ENCODE measurements at places on chromosomes 1 and 21.
A peak's percentile ranks its signal among the peaks of the same experiment; 100 is the strongest.

- no peak overlapping the region for H3K27ac ChIP-seq
- H3K36me3 ChIP-seq = no peaks in the 10 kb centered on the region
- H3K27me3 ChIP-seq = no peaks in the 10 kb centered on the region
- DNase-seq = no peak
- H3K4me3 ChIP-seq = no peak overlapping the region
Observed at GRCh38 chr1:193937308-193937707, 750.9 kb upstream of the B3GALT2 start.

GRCh38 chr1:25037174-25038074, 107.3 kb upstream of the RUNX3 start:
- no peak overlapping the region for H3K4me3 ChIP-seq
- H3K27me3 ChIP-seq = peaks cover 42% of the 10 kb centered on the region
- DNase-seq = no peak
- H3K27ac ChIP-seq = no peak overlapping the region
- no peaks in the 10 kb centered on the region for H3K4me1 ChIP-seq

DNA sequence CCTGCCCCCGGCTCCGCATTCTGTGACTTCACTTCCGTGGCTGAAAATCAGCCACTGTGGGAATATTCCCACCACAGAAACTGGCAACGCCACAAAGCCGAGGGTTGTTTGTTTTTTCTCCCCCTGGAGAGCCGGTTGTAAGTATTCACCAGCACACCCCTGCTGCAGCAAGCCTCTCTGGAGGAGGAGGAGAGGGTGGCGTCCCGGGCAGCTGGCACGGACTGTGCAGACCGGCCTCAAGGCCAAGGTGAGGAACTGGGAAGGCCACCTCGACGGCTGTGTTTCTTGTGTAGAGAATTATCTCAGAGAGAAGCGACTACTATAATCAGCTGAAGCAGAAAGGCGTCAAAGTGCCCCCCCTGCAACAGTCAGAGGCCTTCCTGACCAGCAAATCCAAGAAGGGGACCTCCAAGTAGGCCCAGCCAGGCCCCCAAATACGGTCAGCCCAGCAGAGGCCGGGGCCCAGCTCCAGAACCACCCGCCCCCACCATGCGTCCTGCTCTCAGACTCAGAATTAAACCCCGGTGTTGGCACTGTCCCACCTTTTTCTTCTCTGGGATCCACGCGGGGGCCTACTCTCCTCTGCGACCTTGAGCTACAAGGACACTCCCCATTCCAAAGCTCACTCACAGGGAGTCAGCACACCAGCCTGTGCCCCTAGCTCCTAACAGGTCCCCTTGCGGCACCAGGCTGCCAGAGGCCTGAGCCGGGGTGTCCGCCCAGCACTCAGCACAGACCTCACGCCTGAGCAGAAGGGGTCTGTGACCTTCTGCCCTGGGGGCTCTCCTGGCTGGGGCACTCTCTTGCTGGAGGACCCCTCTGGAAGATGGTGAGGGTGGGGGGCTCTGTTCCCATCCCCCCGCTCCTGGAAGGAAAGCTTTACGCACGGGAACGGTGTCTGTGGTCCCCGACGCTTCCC, 1.2 kb upstream of the SMIM1 start:
- H3K4me1 ChIP-seq = peaks cover 47% of the 10 kb centered on the region
- H3K4me3 ChIP-seq = peak overlapping the region; percentile 60
- no peak for DNase-seq
- H3K27ac ChIP-seq = no peak overlapping the region
- no peaks in the 10 kb centered on the region for H3K27me3 ChIP-seq

GRCh38 chr1:46489638-46490405, at the start of gene DMBX1:
TSS of gene DMBX1 (plus strand) at chr1:46489836. CDS start at chr1:46507011, 17,175 bp downstream.
- H3K4me1 ChIP-seq = peaks cover 25% of the 10 kb centered on the region
- H3K36me3 ChIP-seq = no peaks in the 10 kb centered on the region
- H3K27me3 ChIP-seq = peaks cover 100% of the 10 kb centered on the region
- H3K4me3 ChIP-seq = peak within 1 kb of the TSS; percentile 42
- no peak within 1 kb of the TSS for H3K27ac ChIP-seq

GRCh38 chr1:115274467-115274866, 63.6 kb downstream of the NGF start:
- no peak for DNase-seq
- no peak overlapping the region for H3K27ac ChIP-seq
- no peak overlapping the region for H3K4me3 ChIP-seq
- H3K27me3 ChIP-seq = no peaks in the 10 kb centered on the region
- no peaks in the 10 kb centered on the region for H3K4me1 ChIP-seq

- H3K27ac ChIP-seq = no peak overlapping the region
- no peaks in the 10 kb centered on the region for H3K4me1 ChIP-seq
- peaks cover 7% of the 10 kb centered on the region for H3K36me3 ChIP-seq
- DNase-seq = no peak
- no peak overlapping the region for H3K4me3 ChIP-seq
Observed at GRCh38 chr1:64675718-64676345, 69.0 kb upstream of the RAVER2 start.

GRCh38 chr1:32316903-32317277, 19.1 kb downstream of the MARCKSL1 start:
- H3K27me3 ChIP-seq = no peaks in the 10 kb centered on the region
- no peak overlapping the region for H3K4me3 ChIP-seq
- no peak overlapping the region for H3K27ac ChIP-seq
- H3K4me1 ChIP-seq = no peaks in the 10 kb centered on the region
- H3K36me3 ChIP-seq = peaks cover 16% of the 10 kb centered on the region
- no peak for DNase-seq

DNA sequence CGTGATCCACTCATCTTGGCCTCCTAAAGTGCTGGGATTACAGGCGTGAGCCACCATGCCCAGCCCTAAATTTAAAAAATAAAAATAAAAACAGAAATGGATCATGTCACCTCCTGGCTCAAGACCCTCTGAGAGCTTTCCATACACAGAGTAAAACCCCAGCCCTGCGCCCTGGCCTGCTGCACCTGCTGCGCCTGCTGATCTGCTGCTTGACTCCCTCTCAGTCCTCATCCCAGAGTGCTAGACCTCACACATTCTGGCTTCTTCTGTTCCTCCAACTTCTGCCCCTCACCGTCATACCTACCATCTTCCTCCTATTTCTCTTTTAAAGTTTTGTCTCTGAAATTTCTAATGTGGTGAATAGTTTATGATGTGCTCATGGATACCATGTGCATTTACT, 42.7 kb upstream of the DIPK1A start:
- H3K27ac ChIP-seq = no peak overlapping the region
- DNase-seq = no peak
- H3K36me3 ChIP-seq = no peaks in the 10 kb centered on the region
- H3K4me3 ChIP-seq = no peak overlapping the region

DNA sequence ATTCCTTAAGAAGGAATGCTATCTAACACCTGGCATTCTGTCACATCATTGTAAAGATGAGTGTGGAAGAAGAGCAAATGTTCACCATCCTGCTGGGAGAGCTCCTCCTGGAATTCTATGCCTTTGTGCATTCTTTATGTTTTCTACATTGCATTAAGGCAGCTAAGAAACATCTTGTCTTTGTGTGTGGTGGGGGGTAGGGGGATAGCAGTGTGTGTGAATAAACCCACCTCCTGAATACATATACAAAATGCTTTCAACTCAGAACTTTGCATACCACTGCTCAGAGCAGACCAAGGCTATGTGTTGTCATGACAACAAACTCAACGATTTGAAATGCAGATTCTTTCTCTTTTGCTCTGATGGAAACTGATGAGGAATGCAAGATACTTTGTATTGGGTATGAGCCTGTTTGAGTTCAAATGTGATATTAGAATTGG, 193.6 kb upstream of the KAZN start:
- H3K4me3 ChIP-seq = no peak overlapping the region
- H3K4me1 ChIP-seq = no peaks in the 10 kb centered on the region
- no peak for DNase-seq
- H3K27ac ChIP-seq = no peak overlapping the region
- no peaks in the 10 kb centered on the region for H3K27me3 ChIP-seq

GRCh38 chr1:156625436-156626078, 6.3 kb downstream of the HAPLN2 start:
- peak overlapping the region; percentile 72 for H3K27ac ChIP-seq
- peaks cover 26% of the 10 kb centered on the region for H3K4me1 ChIP-seq
- peak overlapping the region; percentile 45 for H3K4me3 ChIP-seq
- H3K27me3 ChIP-seq = no peaks in the 10 kb centered on the region

DNA sequence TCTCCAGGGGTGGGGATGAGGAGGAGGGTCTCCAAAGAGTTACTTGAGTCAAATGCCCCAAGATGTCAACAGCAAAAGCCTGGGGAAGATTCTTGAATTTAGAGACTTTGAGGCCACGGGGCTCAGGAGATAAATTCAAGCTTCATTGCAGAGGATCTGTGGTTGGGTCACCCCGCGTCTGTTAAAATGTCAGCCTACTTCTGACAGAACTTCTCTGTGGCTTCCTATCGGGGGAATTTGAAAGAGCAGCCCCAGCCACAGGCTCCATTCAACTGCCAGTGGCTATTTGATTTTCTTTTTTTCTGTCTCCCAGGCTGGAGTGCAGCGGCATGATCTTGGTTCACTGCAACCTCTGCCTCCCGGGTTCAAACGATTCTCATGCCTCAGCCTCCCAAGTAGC, 62.5 kb upstream of the EFHD2 start:
- no peak overlapping the region for H3K4me3 ChIP-seq
- DNase-seq = no peak
- H3K36me3 ChIP-seq = no peaks in the 10 kb centered on the region
- no peak overlapping the region for H3K27ac ChIP-seq

DNA sequence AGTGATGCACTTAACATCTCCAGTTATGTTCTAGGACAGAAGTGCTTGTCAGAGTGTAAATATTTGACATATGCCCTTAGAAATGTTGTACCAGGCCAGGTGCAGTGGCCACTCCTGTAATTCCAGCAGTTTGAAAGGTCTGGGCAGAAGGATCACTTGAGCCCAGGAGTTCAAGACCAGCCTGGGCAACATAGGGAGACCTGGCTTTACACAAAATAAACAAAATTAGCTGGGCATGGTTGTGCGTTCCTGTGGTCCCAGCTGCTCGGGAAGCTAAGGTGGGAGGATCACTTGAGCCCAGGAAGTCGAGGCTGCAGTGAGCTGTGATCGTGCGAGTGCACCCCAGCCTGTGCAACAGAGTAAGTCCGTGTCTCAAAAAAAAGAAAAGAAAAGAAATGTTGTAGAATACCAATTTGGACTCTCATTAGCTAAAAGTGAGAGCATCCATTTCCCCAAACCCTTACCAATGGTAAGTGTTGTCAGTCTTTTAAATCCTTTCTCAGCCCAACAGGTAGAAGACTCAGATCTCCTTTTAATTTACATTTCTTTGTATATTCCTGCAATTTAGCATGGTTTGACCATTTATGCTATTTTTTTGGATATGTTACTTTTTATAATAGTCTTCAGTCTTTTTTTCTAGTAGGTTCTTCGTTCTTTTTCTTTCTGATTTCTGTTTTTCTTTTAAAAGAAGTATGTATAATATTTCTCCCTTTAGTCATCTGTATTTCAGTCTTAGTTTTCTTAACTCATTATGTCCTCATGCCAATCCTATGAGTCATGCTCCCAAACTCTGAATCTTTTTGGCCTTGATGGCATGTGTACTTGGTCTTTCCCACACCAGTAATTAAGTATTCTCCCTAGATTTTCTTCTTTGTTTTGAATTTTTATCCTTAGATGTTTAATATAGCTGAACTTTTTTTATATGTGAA, 74.4 kb downstream of the CAMTA1 start:
- H3K4me1 ChIP-seq = no peaks in the 10 kb centered on the region
- DNase-seq = no peak
- peaks cover 7% of the 10 kb centered on the region for H3K36me3 ChIP-seq

GRCh38 chr1:165823552-165824268, 3.7 kb upstream of the UCK2 start:
- H3K27ac ChIP-seq = no peak overlapping the region
- no peaks in the 10 kb centered on the region for H3K4me1 ChIP-seq
- no peak for DNase-seq

DNA sequence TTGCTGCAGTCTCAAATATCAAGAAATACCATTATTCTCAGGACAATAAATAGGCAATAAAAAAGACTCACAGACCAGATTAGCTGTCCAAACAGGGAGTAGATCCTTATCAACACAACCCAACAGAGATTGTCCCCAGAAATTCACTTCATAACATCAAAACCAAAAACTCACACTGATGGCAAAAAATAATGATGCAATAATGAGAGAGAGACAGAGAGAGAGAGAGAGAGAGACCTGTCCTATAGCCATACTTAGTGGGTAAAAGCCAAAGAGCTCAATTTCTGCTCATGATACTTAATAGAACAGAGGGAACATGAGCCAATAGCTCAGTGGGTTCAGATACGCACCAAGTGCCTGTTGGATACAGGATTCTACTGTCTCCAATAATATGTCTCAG, 244.5 kb downstream of the FAM72C start:
- H3K27ac ChIP-seq = no peak overlapping the region
- no peak overlapping the region for H3K4me3 ChIP-seq
- H3K4me1 ChIP-seq = no peaks in the 10 kb centered on the region
- H3K27me3 ChIP-seq = no peaks in the 10 kb centered on the region
- H3K36me3 ChIP-seq = no peaks in the 10 kb centered on the region
- no peak for DNase-seq

DNA sequence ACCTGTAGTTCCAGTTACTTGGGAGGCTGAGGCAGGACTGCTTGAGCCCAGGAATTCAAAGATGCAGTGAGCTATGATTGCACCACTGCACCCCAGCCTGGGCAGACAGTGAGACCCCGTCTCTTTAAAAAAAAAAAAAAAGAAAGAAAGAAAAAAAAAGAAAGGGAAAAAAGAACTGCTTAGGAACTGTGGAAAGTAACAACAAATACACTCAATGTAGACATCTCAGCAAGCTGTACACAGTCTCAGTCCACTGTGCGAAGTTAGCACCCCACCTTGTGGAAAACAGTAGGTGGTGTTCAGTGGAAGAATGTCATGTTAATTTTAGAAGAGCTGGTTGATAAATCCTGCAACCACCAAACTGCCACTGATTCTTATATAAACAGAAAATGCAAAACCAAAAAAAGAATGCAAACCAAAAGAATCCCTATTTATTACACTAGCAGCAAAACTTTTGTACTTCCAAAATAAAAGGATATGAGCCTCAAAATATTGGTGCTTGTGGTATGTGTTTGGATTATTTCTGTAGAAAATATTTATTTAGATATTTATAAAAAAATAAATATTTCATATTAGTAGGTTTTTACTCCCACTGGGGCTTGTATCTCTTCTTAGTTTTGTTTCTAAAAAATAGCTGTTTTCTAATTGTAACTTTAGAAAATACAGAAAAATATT, 31.1 kb downstream of the ALG14 start:
- peaks cover 16% of the 10 kb centered on the region for H3K4me1 ChIP-seq
- DNase-seq = no peak
- no peaks in the 10 kb centered on the region for H3K36me3 ChIP-seq
- H3K27me3 ChIP-seq = no peaks in the 10 kb centered on the region

DNA sequence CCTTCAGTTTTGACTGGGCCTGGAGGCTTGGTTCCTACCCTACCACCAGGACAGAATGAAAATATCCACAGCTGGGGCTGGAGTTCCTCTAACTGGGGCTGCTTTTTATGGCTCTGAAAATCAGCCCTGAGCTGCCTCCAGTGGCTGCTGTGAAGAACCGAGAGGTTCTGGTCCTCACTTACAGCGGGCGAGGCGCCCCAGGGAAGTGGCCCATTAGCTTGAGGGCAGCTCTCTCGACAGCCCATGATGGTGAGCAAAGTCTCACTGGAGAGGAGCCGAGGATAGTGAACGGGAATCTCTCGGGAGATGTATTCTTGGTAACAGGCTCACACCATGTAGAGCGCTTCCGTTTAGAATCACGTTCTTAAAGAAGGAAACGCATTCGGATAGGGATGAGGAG, 459.7 kb downstream of the KIF26B start:
- no peaks in the 10 kb centered on the region for H3K36me3 ChIP-seq
- no peak for DNase-seq
- no peak overlapping the region for H3K4me3 ChIP-seq
- H3K4me1 ChIP-seq = no peaks in the 10 kb centered on the region

GRCh38 chr1:226971765-226972164, 31.7 kb downstream of the COQ8A start:
- no peak overlapping the region for H3K27ac ChIP-seq
- H3K36me3 ChIP-seq = peaks cover 4% of the 10 kb centered on the region
- H3K27me3 ChIP-seq = no peaks in the 10 kb centered on the region
- H3K4me3 ChIP-seq = no peak overlapping the region
- no peak for DNase-seq
- peaks cover 30% of the 10 kb centered on the region for H3K4me1 ChIP-seq

All from tibial artery (tissue), 4 donors.